Hindlimb muscle (tissue), 1 donor: ENCODE measurements at places on chromosomes 4 and X.

- no peak for DNase-seq
Observed at GRCh38 chrX:69093960-69094871, 71.0 kb downstream of the PJA1 start.

GRCh38 chr4:116118221-116118620 lies 967.2 kb downstream of the TRAM1L1 start:
- no peak for DNase-seq

DNA sequence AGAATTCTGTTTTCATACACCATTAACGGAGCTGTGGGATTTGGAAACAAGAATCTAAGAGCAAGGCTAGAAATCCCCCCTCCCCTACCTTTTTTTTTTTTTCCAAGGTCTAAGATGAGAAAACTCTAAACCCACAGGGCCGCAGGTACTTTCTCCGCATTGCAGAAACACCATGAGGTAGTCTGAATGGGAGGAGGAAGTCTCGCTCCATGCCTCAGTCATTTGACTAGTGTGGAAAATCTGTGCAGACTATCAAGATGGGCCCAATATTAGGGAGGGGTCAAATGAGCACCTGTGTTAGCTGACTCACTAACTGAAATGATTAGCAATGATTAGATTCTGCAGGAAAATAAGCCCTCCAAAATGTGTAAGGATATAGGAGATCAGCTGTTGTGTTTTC lies 40.9 kb upstream of the MAP3K15 start:
- DNase-seq: no peak

GRCh38 chrX:119942831-119943184 lies 743 bp downstream of the NKAP start:
- peak; percentile 11 for DNase-seq

DNA sequence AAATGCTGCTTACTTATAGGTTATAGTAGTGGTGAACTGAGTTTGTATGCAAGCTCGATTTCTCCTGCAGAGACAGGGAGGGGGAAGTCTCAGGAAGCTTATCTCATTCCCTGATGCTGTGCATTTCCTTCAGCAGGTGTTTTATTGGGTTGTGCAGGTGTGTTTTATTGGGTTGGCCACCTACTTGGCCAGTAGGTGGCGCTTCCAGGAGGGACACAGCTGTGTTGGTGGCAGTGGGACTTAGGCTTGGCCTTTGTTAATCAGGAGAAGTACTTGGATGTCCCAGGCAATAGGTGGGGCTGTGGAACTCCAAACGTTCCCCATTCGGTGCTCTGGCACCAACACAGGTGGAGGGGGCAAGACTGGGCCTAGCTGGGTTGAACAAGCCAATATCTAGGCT lies 196.0 kb upstream of the DCAF8L1 start:
- DNase-seq: no peak

DNA sequence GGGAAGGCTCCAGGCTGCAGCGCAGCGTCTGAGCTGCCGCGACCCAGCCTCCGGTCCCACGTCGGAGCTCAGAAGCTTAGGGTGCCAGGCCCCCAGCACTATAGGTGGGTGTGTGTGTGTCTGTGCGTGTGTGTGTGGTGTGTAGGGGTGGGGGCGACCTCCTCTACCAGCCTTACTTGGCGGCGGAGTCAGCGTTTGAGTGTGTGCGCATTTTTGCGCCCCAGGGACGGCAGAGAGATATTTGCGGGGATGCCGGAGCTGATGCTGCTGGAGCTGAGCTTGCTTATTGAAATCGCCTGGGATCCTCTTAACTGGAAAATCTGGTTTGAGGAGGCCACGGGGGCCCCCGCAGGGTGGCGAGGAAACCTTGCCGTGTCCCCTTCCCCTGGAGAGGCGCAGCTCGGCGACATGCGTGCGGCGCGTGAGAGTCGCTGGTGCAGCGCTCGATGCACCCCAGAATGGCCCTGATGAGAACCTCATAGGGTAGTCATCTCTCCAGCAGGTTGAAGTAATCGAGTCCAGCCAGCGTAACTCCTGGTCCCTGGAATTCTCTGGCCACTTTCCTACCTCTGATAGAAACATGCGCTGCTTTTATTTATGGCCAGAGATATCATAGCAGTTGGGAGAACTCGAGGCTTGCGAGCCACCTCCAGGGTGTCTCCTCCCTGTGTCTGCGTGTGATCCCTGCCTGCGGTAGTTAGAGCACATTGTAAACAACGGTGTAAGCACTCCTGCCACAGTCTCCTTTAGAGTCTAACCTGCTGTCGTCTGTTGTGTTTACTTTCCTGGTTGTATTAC lies 2.7 kb downstream of the ADGRL3 start:
- DNase-seq: peak; percentile 39

GRCh38 chr4:171588764-171589163 lies 224.4 kb upstream of the GALNTL6 start:
- DNase-seq: no peak

GRCh38 chr4:38114386-38115150 lies 154.4 kb downstream of the PTTG2 start:
- no peak for DNase-seq

GRCh38 chr4:133621628-133622027 lies 472.5 kb downstream of the PCDH10 start:
- no peak for DNase-seq

DNA sequence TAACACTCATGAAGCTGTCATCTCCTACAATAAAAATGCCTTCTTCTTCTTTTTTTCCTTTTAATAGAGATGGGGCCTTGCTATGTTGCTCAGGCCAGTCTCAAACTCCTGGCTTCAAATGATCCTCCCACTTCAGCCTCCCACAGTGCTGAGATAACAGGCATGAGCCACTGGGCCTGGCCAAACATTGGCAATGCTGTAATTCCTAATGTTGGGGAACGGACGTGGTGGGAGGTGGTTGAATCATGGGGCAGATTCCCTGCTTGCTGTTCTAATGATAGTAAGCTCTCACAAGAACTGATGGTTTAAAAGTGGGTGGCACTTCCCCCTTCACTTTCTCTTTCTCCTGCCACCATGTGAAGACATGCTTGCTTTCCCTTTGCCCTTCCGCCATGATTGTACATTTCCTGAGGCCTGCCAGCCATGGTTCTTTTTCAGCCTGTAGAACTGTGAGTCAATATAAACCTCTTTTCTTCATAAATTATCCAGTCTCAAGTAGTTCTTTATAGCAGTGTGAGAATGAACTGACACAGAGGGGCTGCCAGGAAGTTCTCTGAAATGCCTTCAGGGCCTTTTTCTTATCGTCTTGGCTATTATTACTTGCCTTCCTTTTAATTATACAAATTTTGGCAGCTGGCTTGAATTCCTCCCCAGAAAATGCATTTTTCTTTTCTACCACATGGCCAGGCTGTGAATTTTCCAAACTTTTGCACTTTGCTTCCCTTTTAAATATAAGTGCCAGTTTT lies 93.0 kb downstream of the CENPC start:
- no peak for DNase-seq

- no peak for DNase-seq
Observed at GRCh38 chr4:48196758-48197504, 62.9 kb upstream of the TXK start.

- DNase-seq: no peak
Observed at GRCh38 chr4:119750771-119751170, 122.2 kb upstream of the PDE5A start.

DNA sequence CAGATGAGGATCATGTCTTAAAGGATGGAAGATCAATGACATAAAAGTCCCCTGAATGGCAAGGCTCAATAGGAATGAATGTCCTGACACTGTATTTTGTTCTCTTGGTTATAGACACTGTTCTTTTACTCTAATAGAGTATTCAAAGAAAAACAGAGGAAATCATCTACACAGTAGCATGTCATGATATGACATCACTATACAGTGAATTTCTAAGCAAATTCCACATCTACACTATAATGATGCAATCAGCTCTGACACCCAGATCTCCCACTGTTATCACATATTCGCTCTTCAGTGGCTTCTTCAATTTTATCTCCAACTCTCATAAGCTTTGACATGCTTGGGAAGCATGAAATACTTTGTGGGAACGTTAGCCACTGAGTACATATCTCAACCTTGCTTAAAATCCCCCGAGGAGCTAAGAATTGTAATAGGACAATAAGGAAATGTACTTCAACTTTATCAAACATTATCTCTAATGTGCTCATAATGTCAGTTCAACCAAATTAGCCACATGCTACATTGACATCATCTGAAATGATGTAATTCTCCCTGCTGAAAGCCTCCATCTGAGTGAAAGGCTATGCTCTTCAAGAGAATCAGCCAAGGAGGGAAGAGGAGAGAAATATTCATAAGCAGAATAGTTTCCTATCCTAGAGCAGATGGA lies 139.6 kb upstream of the PTCHD1 start:
- DNase-seq: peak; percentile 18

DNA sequence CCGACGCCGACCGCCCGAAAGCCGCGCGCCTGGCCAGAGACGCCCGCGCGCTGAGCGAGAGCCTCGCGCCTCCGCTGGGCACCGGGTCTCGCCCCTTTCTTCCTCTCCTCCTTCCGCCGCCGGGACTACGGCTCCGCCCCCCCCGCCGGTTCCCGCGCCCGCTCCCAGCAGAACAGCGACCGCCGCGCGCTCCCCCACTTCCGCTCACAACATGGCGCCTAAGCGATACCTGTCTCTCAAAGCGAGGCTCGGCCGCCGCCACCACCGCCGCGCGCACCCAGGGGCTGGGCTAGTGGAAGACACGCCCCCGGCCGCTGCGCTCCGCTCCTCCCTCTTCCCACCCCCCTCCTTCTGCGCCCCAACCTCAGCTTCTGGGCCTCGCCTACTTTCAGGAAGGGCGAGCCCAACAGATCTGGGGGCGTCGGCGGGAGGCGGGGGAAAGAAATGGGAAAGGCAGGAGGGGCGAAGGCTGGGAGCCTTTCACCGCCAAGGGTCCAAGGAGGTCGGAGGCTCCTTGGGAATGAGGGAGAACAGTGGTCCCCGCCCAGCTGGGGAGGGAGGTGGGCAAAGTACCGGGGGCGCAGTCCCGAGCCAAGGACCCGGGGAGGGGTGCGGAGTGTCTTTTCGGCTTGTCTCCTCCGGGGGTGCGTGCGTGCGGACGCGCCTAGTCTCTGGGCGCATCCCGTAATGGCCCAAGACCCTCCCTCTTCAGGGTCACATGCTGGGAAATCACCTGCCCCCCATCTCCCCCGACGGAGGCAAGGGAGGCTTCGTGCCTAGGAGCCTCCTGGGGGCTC lies at the start of gene RPS6KA3:
Gene RPS6KA3 (minus strand): TSS at position 100 of the 797 bp plus-strand sequence. CDS start 277 bp downstream, outside the sequence.
- DNase-seq: peak; percentile 86

- DNase-seq: no peak
Observed at GRCh38 chrX:10370976-10371375, 214.2 kb downstream of the CLCN4 start.

- DNase-seq: no peak
Observed at GRCh38 chrX:15681433-15681832, 16.8 kb upstream of the CLTRN start.

GRCh38 chr4:87391576-87392054 lies 627 bp upstream of the HSD17B11 start:
- no peak for DNase-seq

- DNase-seq: no peak
Observed at GRCh38 chrX:13330446-13330845, 10.6 kb upstream of the ATXN3L start.

DNA sequence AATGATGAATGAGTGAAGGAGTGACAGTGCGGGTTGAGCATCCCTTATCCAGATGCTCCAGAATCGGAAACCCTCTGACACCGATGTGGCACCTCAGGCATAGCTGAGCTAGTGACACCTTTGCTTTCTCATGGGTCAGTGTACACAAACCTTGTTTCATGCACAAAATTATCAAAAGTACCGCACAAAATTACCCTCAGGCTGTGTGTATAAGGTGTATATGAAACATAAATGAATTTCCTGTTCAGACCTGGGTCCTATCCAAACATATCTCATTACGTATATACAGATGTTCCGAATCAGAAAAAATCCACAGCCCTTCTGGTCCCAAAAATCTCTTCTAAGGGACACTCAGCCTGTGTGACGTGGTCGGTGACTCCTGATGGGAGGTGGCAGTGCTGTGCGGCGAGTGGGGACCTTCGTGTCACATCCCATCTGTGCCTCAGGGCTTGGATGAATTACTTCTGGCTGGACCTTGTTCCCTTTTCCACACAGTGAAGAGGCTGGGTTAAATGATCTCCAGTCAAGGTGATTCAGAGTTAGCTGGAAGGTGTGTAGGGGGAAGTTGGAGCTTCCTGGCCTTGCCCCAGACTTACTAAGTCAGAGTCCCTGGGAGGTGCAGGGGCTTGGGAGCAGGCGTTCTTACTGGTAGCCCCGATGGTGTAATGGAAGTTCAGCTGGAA lies 18.8 kb downstream of the RGS12 start:
- no peak for DNase-seq

DNA sequence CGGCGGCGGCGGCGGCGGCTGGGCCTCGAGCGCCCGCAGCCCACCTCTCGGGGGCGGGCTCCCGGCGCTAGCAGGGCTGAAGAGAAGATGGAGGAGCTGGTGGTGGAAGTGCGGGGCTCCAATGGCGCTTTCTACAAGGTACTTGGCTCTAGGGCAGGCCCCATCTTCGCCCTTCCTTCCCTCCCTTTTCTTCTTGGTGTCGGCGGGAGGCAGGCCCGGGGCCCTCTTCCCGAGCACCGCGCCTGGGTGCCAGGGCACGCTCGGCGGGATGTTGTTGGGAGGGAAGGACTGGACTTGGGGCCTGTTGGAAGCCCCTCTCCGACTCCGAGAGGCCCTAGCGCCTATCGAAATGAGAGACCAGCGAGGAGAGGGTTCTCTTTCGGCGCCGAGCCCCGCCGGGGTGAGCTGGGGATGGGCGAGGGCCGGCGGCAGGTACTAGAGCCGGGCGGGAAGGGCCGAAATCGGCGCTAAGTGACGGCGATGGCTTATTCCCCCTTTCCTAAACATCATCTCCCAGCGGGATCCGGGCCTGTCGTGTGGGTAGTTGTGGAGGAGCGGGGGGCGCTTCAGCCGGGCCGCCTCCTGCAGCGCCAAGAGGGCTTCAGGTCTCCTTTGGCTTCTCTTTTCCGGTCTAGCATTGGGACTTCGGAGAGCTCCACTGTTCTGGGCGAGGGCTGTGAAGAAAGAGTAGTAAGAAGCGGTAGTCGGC lies 528 bp downstream of the FMR1 start:
- DNase-seq: peak; percentile 52

DNA sequence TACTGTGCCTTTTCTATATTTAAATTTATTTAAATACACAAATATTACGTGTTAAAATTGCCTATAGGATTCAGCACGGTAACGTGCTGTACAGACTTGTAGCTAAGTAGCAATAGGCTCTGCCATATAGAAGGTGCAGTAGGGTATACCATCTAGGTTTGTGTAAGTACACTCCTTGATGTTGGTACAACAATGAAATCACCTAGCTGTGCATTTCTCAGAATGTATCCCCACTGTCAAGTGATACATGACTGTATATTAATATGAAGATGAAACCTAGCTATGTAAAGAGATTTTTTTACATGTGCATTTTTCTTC lies 431.2 kb downstream of the KCTD8 start:
- DNase-seq: no peak

DNA sequence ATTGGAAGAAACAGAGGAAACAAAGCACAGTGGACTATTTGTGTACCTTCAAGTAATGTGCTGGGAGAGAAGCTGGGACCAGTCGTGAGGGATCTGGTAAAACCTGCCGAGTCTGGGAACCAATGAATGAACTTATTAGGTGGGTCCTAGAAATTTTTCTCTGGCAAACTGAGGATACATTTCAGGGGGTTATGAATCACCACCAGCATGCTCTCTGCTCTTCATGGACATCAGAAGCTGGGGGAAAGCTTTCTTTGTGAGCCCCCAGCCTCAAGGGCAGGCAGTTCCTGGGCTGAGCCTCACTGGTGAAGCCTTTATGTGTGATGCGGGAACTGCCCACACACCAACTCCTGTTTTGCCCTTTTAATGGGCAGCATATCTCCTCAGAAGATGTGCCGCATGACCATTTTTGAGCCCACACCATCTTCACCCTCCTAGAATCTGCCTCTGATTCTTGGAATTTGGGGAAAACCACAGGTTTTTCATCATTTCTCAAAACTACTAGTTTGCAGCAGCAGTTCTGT lies 95.4 kb upstream of the ENPP6 start:
- DNase-seq: no peak
